Smooth muscle cell of trachea (primary cell): ENCODE measurements at places on chromosomes 1 and 21. TPM values are rescaled to one million over a fixed set of nuclear protein-coding genes. Genes with fewer than 3 reads are reported as not detected.

Gene C1QA
- total RNA-seq: not detected in 2 replicates

Gene S100A12
- not detected in 2 replicates for total RNA-seq

Gene FUBP1
- total RNA-seq: 70.0 and 111 TPM in 2 replicates

Gene APOBEC4
- total RNA-seq: not detected in 2 replicates

Gene LCE6A
- total RNA-seq: not detected in 2 replicates

Gene FAM131C
- 0.15 and 0.50 TPM in 2 replicates for total RNA-seq

Gene OPTC
- not detected in 2 replicates for total RNA-seq

Gene CNIH3
- 15.7 and 18.4 TPM in 2 replicates for total RNA-seq

Gene TDRKH
- total RNA-seq: 1.5 and 3.8 TPM in 2 replicates

Gene S100A9
- not detected in 2 replicates for total RNA-seq

Gene ITLN2
- total RNA-seq: not detected in 2 replicates

Gene SLC5A9
- not detected in 2 replicates for total RNA-seq

Gene CFHR5
- total RNA-seq: not detected in 2 replicates

Gene LMX1A
- total RNA-seq: not detected in 2 replicates

Gene AGT
- 1.3 and 2.0 TPM in 2 replicates for total RNA-seq

Gene ADGRL2
- 78.4 and 112 TPM in 2 replicates for total RNA-seq

Gene EGLN1
- total RNA-seq: 38.4 and 57.9 TPM in 2 replicates

Gene CELA2B
- total RNA-seq: not detected in 2 replicates

Gene TTC34
- 0.15 and 0.33 TPM in 2 replicates for total RNA-seq

Gene TEX38
- total RNA-seq: 0.29 TPM in 1 of 2 replicates, not detected in the other

Gene NT5C1A
- not detected in 2 replicates for total RNA-seq

Gene CLCA1
- total RNA-seq: 0.15 and 0.17 TPM in 2 replicates

Gene FAM163A
- not detected in 2 replicates for total RNA-seq

Gene SNRNP40
- total RNA-seq: 83.2 and 91.9 TPM in 2 replicates

Gene GJB4
- total RNA-seq: not detected in 2 replicates

Gene KIF2C
- 2.2 and 52.5 TPM in 2 replicates for total RNA-seq

Gene WASF2
- 31.4 and 38.3 TPM in 2 replicates for total RNA-seq

Gene NR5A2
- 0.15 TPM in 1 of 2 replicates, not detected in the other for total RNA-seq

Gene FCRL6
- total RNA-seq: not detected in 2 replicates

Gene OR2L13
- total RNA-seq: not detected in 2 replicates

Gene CD84
- not detected in 2 replicates for total RNA-seq

Gene GBP2
- total RNA-seq: 47.7 and 60.5 TPM in 2 replicates

Gene INSRR
- total RNA-seq: under 0.01 TPM in 1 of 2 replicates, not detected in the other

Gene CFHR3
- total RNA-seq: not detected in 2 replicates

Gene OR2AK2
- not detected in 2 replicates for total RNA-seq

Gene VSIG8
- total RNA-seq: 0.15 and 0.17 TPM in 2 replicates
